GM12864 (cell line): ENCODE measurements at places on chromosomes 13 and 19.

GRCh38 chr19:38949580-38950367 is 19.0 kb downstream of the MRPS12 start:
- peak; percentile 16 for DNase-seq

DNA sequence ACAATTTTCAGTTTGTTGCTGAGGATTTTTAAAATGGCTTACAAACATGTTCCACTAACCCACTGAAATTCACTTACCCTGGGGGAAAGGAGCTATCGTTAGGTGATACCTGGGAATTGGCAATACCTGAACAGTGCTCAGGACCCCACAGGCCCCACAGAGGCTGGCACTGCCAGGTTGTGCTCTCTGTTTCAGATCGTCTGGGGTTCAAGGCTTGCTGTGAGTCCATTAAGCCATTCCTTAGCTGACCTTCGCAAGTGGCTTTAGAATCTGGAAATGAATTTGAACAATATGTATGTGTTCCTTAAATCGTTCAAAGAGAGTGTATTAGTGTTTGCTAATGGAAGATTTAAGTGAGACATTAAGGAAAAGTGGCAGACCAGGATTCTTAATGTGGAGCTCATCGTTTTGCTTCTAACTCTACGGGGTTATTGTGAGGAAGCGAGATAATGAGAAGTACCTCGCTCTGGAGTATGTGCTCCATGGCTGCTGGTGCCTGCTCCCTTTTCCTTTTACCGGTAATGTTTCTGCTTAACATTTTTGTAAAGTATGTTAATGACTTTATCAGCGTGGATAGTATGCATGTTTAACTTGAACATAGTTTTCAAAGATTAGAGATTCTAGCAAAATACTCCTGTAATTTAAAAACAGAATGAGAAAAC is 13.6 kb downstream of the KLF5 start:
- DNase-seq = no peak

- DNase-seq = no peak
Observed at GRCh38 chr13:31207661-31208552, 8.1 kb downstream of the B3GLCT start.

GRCh38 chr19:54297759-54298305 is 15.1 kb downstream of the LILRA5 start:
- no peak for DNase-seq

GRCh38 chr13:99133848-99134247 is 66.8 kb upstream of the UBAC2 start:
- no peak for DNase-seq

GRCh38 chr13:78420814-78421213 is 182.5 kb downstream of the POU4F1 start:
- no peak for DNase-seq

GRCh38 chr13:89923736-89924135 is 1423.8 kb upstream of the MIR17HG start:
- no peak for DNase-seq

- DNase-seq = no peak
Observed at GRCh38 chr13:39119422-39119821, 81.2 kb downstream of the NHLRC3 start.

DNA sequence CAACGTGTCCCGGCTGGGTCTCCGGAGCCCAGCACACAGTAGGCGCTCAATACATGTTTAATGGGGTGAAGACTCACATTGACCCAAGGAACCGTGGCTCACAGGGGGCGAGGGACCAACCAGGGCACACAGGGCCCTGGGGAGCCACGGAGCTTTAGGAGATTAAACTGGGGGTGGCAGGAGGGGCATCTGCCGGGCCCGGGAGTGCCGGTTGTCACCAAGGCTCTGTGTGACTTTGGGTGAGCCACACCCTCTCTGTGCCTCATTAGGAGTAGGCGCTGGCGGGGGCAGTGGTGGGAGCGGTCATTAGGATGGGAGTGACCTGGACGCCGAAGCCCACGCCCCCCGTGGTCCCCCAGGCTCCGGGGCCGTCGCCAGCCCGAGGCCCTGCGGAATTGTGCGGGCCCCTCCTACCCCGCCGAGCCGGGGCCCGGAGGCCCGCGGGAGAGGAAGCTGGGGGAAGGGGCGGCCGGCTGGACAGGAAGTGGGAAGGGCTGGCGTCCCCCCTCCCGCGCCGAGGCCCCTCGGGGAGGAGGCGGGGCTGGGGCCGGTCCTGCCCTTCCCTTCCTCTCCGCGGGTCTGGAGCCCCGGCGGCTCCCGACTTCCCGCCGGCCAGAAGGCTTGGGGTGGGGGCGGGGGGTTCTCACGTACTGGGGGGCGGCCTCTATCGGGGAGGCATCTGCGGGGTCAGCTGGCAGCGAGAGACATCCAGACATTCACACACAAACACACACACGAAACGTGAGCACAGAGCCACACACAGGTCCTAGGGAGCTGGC is 1.8 kb upstream of the SSBP4 start:
- no peak for DNase-seq

DNA sequence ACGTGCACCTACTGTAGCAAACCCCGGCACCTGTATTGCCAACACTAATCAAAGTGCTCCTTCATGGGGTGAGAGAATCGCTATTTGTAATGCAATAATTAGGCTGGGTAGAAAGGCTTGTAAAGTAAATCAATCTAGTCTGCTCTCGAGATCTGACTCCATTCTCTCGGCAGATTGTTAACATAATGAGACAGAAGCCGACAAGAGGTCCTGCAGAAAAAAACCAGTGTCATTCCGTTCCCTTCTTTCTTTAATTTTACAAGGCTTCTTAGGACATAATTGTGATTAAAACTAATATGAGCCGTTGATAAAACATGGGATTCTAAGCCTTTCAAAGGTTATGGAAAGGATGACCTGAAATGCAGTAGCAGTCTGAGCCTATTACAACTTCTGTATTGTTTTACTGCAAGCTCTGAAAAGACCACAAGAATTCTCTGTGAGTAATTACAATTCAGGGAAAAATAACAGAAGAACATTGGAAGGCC is 530.0 kb downstream of the PCDH9 start:
- DNase-seq = no peak

GRCh38 chr19:14553042-14553938 is 18.6 kb downstream of the NDUFB7 start:
- DNase-seq = no peak

DNA sequence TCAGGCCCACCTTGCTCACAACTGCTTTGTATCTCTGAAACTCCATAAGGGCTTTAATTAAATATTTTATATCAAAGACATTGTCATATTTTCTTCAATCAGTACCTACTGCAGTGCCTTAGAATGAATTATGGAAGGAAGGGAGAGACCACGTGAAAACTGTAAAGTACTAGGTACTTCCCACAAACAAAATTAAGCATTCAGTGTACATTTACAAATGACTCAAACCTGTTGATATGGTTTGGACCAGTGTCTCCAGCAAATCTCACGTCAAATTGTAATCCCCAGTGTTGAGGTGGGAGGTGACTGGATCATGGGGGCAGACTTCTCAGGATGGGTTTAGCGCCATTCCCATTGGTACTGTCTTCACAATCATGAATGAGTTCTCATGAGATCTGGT is 23.2 kb downstream of the KCTD12 start:
- no peak for DNase-seq

DNA sequence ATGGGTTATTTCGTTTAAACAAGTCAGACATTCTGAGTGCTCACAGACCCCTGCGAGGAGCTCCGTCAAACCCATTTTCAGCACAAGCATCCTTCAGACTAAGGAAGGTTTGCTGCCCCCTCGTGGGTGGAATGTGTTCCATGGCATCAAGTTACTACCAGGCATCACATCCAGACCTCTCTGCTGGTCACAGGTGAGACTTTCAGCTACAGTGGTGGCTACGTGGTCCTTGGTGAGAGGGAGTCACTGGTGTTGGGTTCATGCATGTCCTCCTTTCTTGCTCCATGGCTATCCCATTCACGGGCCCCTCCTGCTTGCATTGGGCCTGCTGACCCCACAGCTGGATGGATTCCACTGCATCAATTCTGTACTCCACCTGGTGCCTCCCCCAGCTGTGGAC is 9.1 kb upstream of the LILRB5 start:
- DNase-seq = peak; percentile 27

DNA sequence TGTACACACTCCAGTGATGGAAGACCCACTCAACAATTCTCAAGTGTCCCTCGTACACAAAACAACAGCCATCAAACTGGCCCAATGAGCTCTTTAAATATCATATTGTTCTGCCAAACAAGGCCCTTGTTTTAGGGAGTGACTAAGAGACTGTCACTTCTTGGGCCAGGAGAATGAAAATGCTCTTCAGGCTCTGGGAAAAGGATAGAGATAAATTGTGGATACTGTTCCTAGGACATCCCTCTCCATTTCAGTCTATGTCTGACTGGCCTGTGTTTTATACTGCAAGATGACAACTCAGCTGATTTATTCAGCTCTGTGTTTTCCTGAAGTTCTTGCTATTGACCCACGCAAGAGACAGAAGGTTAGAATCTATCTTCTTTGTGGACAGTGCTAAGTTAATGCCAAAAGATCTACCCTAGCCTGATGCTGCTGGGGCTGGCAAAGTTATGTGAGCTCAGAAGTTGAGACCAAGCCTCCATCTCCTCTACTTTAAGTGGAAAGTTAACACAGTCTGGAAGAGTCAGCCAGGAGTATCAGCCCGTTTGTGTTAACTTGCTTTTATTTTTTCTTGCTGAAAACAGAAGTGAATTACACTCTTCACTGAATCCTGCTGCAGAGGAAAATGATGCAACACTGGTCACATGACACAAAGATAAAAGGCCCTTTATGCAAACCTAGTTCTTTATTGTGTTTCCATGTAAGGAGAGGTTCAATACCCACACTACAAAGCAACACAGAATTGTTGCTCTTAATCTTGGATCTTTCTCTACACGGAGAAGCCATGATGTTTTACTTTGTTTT is 14.6 kb downstream of the FRY start:
- DNase-seq = no peak

DNA sequence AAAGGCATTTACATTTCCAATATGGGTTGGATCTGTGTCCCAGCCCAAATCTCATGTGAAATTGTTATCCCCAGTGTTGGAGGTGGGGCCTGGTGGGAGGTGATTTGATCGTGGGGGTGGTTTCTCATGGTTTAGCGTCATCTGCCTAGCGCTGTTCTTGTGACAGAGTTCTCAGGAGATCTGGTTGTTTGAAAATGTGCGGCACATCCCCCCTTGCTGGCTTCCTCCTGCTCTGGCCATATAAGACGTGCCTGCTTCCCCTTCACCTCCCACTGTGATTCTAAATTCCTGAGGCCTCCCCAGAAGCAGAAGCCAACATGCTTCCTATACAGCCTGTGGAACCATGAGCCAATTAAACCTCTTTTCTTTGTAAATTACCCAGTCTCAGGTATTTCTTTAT is 126.2 kb upstream of the FNDC3A start:
- DNase-seq = no peak

GRCh38 chr13:31167490-31167889 is 5.8 kb upstream of the HSPH1 start:
- no peak for DNase-seq

DNA sequence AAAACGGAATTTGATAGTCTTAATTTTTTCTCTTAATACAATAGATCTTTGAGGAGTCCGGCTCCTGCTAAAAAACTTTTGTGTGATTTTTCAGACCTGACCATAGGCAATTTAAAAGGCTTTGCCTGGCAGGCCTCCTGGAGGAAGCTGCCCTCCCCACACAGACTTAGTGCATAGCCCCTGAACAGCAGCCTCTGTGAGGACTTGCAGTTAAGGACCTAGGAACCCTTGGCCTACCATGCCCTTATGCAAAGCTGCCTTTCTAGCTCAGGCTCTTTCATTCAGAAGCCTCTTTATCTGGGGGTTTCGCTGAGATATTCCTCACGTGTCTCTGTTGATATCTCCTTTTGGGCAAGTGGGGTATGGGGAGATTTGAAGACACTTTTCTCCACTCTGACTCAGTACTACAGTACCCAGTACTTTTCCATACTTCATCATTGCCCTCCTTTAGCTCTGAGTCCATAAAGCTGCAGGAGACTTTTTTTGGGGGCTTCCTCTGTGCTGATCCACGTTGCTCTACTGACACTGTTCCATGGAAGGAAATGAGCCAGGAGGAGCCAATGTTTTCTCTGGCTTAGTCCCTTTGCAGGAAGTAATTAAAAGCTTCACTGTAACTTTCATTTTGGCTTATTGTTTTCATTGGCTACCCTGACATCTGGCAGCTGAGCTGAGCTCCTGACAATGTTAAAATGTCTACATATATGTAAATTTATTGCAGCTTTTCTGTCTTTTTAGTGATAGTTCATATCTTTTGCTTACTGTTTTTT is 283.1 kb downstream of the TDRD3 start:
- DNase-seq = no peak

DNA sequence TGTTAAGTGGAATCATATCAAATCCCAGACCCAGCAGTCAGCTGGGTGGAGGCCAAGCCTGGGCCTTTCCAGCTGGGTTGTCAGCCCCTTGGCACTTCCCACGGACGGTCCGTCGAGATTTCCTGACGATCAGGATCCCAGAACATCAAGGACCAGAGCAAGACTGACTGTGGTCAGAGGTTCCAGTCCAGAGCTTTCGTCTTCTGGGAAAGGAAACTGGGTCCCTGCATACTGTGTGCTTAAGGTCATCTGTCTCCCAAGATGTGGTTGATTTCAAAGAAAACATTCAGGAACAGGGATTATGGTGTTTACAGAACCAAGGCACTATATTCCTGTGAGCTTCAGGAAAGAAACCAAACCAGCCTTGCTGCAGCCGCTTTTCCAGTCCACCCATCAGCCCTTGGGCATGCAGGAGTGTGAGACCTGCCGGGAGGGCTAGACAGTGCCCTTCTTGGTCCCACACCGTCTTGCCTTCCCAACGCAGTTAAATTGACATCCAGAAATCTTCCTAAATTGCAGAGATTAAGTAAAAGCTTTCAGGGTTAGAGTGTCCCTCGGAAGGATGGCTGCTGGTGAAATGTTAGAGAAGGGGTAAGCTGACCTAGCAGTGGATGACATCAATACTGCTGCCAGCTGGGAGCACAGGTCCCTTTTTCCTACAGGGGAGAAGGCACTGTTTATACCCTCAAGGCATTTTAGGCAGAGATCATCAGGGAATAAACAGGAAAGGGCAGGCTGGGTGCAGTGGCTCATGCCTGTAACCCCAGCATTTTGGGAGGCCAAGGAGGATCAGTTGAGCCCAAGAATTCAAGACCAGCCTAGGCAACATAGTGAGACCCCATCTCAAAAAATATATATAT is 5.0 kb upstream of the C19orf33 start:
- no peak for DNase-seq

GRCh38 chr13:23621316-23621645 is 51.1 kb downstream of the TNFRSF19 start:
- no peak for DNase-seq

- no peak for DNase-seq
Observed at GRCh38 chr13:98881390-98881789, 96.5 kb downstream of the DOCK9 start.

DNA sequence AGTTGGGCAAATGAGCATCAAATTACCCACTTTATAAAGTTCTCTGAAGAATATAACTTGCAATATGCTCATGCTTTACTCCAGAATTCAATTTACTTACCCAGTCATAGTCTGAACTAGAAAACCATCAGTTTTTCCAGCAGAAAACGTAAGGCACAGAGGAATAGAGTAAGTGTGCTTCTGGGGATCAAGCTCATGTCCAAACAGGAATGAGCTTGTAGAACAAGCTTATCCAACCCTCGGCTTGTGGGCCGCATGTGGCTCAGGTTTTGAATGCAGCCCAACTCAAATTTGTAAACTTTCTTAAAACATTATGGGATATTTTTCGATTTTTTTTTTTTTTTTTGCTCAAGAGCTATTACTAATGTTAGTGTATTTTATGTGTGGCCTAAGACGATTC is 308.5 kb upstream of the KLF12 start:
- DNase-seq = no peak
